Astrocyte (in vitro differentiated cells and primary cell): ENCODE measurements at places on chromosomes 7 and 10. TPM values are rescaled to one million over a fixed set of nuclear protein-coding genes. Genes with fewer than 3 reads are reported as not detected.

Gene ZPBP
- not detected in 2 replicates for total RNA-seq

Gene GNGT1
- not detected in 2 replicates for total RNA-seq

Gene GFRA1
- total RNA-seq = 12.7 and 24.2 TPM in 2 replicates

Gene FAM241B
- total RNA-seq = 3.1 and 4.4 TPM in 2 replicates

Gene FAM221A
- total RNA-seq = 2.5 and 3.0 TPM in 2 replicates

Gene RTKN2
- total RNA-seq = 8.4 and 8.9 TPM in 2 replicates
